ENCODE measurements at places on chromosomes 6 and 20.

DNA sequence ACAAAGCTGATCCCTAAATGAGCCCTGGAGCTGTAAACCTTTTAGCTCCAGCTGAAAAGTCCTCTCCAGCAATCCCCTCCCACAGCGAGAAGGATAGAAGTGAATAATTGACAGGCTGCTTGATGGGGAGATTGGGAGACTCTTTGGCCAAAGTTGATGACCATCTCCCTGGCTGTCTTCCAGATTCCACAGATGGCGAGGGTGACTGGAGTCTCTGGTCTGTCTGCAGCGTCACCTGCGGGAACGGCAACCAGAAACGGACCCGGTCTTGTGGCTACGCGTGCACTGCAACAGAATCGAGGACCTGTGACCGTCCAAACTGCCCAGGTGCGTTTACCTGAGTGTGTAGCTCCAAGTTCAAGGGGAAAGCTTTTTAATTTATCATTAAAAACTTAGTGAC, 67.3 kb downstream of the ISM1 start:
- DNase-seq = no peak

GRCh38 chr6:86820750-86821149, 116.6 kb upstream of the HTR1E start:
- no peak for DNase-seq

- DNase-seq = no peak
Observed at GRCh38 chr6:142871910-142872331, 73.1 kb downstream of the HIVEP2 start.

DNA sequence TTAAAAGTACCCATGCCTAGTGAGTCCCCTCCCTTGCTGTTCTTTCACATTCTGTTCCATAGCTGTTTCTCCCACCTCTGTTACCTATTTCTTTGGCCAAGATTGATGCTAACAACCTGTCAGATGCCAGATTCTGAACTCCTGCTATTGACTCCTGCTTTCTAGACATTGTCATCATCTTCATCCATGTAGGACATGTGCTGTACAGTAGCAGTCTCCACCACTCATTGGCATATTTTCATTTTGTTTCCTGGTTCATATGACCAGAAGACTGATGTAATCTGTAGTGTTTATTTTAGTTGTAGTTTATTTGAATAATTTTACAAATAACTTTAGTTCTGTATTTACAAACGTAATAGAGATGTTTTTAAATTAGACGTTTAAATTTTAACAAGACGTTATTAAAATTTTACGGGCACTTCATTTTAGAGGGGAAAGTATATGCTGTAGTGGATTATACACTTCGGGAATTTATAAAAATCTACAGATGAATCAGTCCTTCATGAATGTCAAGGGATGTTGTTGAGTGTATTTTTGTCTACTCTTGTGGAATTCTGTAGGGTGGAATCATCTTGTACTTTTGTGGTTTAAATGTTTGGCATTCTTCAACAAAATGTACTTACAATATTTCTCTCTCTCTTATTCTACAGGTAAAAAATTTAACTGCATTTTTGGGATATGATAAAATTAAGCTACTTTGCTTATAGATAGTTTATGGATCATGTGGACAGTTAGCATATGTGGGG, 34.1 kb downstream of the TRMT11 start:
- DNase-seq = no peak

DNA sequence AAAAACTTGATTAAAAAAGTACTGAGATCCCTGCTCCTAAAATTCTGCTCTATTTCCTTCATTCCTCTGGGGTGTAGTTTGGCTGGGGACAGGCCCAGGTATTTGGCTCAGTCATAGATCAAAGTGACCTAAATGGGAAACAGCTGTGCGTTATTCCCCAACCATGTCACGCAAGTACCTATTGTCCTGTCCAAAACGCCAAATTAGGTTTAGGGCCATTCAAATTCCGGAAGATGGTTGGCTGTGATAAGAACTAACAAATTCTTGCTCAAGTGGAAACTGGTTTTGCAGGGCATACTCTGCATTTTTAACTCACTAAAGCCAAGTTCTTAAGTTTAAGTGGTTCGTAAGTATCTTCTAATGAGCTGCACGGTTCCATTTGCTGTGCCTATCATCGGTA, 147.6 kb upstream of the TMEM170B start:
- DNase-seq = no peak

GRCh38 chr6:117346142-117346930, 79.4 kb downstream of the ROS1 start:
- no peak for DNase-seq

DNA sequence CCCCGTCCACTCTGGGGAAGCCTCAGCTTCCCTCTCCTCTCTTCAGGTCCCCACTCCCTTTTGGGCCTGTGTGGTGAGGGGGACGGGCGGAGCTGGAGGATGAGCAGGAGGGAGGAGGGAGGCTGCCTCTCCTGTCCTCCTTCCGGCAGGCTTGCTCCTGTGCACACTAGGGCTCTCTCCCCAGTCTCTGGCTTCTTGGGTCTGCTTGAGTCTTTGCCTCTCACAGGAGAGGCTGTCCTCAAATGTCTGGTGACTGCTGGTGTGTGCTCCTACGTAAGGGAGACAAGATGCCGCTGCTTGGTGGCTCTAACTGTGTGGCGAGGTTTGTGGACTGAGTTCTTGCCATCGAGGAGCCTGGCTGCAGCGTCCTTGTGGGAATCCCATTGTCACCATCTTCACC, 8.8 kb upstream of the SMOC2 start:
- no peak for DNase-seq

GRCh38 chr20:31355981-31356380, 12.4 kb upstream of the DEFB118 start:
- no peak for DNase-seq

DNA sequence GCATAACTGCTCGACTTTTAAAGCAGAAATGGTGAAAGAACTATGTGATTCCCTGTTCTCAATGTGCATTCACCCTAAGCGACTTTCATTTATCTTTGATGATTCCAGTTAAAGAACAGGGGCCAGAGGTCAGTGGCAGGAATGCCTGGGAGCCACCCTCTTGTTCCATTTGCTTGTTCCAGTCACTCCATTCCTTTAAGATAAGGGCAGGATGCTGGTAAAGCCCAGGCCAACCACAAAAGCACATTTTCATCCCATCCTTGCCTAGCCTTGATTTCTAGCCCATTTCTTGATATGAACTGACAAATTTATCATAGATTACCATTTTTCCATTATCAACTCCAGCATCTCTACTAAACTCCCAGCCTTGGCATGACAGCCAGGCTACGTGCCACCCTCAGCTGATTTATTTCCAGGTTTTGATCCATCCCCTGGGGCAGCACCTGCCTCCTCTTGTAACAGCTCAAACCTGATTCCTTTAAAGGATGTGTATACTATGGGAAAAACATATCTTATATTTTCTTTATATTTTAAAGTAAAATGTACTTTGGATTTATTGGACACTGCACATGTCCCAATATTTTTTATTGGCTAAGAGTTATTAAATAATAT, 19.2 kb downstream of the HMGN3 start:
- DNase-seq = no peak

- peak; percentile 71 for DNase-seq
Observed at GRCh38 chr20:34874094-34874654, 1.5 kb upstream of the GGT7 start.

- no peak for DNase-seq
Observed at GRCh38 chr6:91099479-91099878, 512.6 kb upstream of the MAP3K7 start.

DNA sequence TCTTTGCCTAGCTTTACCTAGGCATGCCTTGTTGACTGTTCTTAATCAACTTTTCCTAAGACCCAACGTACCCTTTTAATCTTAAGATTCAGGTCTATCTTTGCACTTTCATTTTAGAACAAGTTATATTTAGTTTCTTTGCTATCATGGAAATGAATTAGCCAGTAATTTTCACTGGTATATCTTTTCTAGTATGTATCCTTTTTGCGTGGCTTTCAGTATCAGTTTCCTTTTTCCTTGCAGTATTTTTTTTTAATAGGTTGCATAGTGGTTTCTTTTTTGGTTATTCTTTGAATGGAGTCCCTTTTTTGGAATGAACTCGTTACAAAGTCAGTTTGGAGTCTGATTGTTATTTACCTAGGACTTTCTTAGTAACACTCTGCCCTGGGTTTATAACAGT, 7.3 kb downstream of the ANKEF1 start:
- no peak for DNase-seq

DNA sequence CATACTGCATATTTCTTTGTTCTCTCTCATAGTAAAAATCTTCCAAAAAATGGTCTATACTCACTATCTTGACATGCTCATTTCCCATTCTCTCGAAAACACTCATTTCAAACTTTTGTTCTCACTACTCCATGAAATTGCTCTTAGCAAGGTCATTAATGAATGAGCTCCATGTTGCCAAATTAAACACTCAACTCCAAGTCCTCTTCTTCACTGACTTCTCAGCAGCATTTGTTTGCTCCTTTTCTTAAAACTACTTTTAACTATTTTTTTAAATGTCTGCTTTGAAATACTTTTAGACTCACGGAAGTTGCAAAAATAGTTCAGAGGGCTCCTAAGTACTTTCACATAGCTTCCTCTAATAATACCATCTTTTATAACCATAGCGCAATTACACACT, 274.0 kb upstream of the PREP start:
- no peak for DNase-seq

DNA sequence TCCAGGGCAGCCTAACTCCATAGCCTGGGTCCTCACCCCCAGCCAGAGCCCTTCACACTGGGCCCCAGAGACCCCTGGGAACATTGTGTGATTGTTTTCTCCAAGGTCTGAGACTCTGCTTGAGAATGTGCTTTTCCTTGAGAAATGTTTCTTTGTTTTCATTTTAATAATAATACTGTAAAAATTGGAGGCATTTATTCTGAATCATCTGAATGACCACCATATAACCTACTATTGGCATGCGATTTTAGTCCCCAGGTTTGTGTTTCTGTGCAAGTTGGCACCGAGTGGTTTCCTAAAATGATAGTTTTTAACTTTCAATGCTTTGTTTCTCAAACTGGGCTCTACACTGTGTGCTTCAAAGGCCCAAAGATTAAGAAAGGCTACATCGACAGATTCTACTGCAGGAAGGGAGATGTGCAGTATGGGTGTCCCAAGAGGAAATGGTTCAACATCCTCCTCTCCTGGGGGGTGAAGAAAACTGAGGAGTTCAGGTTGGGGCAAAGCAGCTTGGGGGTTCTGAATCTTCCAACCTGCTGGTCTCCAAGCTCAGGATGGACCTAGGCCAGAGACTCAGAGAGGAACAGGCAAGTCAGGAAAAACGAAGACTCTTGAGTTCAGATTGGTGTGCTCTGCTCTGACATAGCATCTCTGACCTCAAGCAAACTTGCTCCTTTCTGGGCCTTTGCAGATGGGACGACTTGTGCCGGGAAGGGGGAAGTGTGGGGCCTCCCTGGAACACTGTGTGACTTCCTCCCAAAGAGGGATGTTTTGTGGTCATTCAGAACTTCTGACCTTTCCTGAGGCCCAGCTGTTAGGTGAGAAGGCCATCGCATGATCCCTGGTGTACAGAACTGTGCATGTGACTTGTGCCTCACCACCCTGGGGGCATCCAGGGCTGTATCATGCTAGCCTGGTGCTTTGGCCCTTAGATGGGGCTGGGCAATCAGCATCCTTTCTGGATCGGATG, 31.0 kb downstream of the DAAM2 start:
- DNase-seq = no peak

- DNase-seq = no peak
Observed at GRCh38 chr6:142925575-142926110, 19.3 kb downstream of the HIVEP2 start.

- no peak for DNase-seq
Observed at GRCh38 chr20:18973529-18974173, 160.1 kb downstream of the SCP2D1 start.

GRCh38 chr6:10954590-10955010, 67.7 kb downstream of the SYCP2L start:
- DNase-seq = peak; percentile 22

- no peak for DNase-seq
Observed at GRCh38 chr6:169269180-169270076, 15.8 kb upstream of the THBS2 start.

DNA sequence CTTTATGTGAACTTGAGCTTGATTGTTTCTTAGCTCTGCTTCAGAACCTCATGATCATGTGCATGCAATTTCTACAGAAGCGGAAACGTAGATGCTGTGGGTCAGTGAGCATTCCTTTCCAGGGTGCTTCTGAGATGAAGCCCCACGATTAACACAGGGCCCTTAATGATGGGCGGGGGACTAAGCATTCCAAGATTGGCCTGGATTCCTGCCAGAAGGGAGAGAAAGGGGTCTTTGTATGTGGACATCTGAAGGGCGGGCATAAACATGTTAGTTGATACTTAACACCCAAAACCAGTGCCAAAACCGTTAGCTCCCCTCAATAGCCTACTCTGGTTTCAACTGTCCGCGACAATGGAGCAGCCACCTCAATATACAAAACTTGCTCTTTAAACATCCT, 46.9 kb upstream of the POU3F2 start:
- DNase-seq = peak; percentile 93

GRCh38 chr6:73262671-73263569, at the start of gene KHDC1:
Gene KHDC1 (minus strand): TSS chr6:73263196. CDS start chr6:73242517, 20,679 bp downstream.
- DNase-seq = peak; percentile 75

DNA sequence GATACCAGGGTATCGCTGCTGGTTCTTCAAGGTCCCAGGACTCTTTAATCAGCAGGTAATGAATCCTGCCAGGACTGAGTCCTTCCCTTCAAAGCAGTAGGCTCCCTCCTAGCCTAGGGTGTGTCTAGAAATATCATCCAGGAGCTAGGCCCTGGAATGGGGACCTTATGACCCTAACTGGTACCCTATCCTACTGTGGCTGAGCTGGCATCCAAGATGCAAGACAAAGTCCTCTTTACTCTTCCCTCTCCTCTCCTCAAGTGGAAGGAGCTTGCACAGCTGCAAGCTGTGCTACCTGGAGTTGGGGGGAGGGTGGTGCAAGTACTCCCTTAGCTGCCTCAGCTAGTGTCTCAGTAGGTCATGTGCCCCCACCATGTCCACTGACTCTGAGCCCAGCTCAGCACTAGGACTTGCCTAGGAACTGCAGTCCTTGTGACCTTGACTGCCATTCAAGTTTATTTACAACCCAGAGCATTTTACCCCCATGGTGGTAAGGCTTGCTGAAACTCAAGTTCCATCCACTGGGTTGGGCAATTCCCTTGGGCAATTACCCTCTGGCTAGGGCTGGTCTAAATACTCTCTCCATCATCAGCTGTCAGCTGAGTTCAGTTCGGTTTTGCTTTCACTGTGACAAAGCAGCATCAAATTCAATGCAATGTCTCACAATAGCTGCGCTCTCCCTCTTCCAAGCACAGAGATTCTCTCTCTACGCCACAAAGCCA, 48.4 kb upstream of the TOP1 start:
- no peak for DNase-seq

DNA sequence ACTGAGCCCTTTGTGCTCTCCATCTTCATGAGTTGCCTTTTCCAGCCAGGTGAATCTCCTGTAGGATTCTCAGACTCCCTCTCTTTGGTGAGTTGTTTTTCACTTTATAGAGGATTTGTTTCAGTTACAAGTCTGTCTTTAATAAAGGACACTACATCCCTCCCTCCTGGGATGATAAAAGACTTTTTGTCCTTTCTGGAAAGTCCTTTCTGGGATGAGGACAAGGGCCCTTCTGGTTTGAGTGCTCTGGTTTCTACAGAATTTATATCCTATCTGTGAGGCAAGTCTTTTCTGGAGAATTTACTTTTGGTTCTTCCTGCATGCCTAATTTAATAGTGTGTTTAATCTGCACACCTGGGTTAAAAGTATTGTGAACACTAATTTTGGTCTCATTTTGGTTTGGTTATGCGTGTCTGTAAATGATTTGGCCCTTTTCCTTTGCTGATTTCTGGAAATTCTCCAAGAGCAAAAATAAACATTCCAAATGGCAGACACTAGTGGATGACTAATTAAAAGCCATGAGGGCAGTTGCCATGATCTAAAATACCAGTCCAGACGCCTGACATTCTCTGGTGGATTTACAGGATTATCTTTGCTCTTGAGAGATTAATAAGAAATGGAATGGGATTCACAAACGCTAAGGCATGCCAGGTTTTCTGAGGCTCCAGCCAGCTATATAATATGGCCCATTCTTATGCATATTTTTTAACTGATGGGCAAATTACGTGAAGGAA, 44.8 kb downstream of the TCP11 start:
- peak; percentile 9 for DNase-seq
